ENCODE measurements at places on chromosomes 12 and 14.

GRCh38 chr12:34334953-34335743, 312.9 kb downstream of the ALG10 start:
- DNase-seq: no peak

DNA sequence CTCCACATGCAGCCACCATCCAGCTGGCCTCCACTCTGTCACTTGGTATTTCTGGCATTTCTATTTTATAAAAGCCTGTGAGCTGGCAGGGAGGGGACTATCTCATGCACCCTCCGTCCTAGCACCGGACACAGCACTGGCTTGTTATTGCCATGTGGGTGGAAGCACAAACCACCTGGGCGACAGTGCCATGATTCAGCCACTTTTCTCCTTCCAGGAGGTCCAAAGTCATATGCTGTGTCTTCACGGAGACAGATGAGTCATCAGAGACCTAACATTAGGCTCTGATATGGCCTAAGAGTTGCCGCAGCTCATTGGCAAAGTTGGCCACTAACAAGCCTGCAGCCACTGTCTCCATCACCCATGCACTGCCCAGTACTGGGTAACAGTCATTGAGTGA, 1123.0 kb downstream of the VRK1 start:
- no peak for DNase-seq

DNA sequence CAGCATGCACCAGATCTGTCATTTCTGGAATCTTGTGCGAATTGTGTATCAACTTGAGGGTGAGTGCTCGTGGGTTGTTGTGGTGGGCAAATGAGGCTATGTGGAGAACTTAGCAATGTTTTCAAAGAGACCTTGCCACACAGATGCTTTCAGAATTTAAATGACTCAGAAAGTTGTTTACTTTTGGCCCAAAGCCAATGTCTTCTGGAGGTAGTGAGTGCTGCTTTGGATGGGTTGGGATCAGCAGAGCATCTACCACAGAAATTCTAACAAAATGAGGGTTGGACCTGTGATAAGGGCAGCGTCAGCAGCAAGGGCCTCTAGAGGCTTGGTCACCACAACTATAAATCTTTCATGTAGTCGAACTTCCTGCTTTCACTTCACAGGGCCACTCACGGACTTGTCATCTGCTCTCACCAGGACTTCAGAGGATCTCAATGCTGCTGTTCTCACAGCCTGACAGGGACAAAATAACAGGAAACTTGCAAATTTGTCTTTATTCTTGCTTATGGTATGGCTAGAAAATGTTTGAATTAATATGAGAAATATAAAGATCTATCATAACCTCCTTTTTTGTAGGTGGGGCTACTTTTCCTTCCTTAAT, 111.4 kb downstream of the DACT1 start:
- DNase-seq: peak; percentile 15

- peak; percentile 10 for DNase-seq
These were observed 26.9 kb downstream of the WBP11 start for GRCh38 chr12:14776236-14776961.

DNA sequence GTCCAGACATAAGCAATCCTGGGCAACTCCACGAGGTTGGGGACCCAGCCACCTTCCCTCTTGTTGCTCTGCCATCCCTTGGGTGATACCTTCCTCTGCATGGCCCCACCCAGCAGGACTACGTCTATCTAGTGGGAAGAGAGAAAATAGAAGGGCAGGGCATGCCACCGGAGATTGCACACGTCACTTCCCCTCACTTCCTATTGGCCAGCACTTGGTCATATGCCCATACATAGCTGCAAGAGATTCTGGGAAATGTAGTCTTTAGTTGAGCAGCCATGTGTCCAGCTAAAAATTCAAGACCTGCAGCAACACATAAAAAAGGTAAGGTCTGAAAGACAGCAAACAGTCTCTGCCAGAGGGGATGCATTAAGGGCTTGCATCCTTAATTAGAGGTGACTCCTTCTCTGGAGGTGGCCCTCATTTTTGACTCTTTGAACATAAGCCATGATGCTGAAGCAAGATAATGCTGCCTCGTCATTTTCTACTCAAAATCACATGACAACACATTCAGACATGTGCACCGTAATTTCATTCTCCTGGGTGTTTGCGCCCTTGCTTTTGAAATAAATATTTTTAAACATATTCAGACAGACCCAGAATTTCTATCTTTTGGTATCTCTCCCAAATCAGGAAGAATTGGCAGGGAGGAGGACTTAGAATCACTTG, 91.8 kb upstream of the PWP1 start:
- no peak for DNase-seq

GRCh38 chr12:67419810-67420209, 150.7 kb downstream of the CAND1 start:
- DNase-seq: no peak

- no peak for DNase-seq
These were observed 2.4 kb upstream of the MANSC4 start for GRCh38 chr12:27782481-27782880.

DNA sequence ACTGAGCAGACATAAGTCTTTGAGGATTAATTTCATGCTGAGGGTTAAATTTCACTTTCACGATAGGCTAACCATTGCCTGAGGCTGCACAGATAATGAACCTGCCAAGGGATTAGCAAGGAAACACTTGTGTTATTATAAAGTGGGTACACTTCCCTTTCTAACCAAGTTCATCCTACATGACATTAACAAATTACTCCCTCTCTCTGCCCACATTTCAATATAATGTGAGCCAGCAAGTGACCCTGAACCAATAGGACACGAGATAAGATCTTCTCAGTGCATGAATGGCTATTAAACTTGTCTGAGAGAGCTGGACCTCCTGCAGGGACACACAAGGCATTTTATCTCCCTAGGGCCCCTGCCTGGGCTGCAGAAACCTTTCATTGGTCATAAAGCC, 173.5 kb downstream of the PAX9 start:
- DNase-seq: no peak

- DNase-seq: no peak
These were observed 565 bp downstream of the NT5DC3 start for GRCh38 chr12:103840462-103840875.
